ENCODE measurements at places on chromosomes 2 and 18. TPM values are rescaled to one million over a fixed set of nuclear protein-coding genes. Genes with fewer than 3 reads are reported as not detected.

GRCh38 chr2:163345795-163346573, 389.8 kb downstream of the FIGN start:
- no peak for DNase-seq

DNA sequence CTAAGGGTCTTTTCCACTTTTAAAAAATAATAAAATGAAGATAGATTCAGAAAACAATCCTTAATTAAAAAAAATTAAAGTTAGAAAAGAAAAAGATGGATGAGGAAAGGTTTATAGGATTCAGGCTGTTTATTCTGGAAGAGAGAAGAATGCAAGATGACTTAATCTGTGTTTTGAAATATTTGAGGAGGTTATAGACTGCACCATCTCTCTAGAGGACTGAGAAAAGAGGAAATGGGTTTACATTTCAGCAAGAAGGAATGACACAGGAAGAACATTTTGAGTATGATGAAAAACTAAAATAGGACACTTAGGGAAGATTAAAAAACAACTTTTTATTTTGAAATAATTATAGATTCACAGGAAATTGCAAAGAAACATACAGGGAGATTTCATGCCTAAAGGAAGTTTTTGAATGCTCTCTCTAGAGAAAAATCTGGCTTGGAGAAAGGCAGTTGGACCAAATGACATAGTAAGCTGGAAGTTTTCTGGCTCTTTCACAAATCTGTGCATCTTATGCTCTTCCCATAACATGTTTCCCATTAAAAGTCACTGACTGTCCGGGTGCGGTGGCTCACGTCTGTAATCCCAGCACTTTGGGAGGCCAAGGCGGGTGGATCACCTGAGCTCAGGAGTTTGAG, 75.0 kb downstream of the CERS6 start:
- DNase-seq: no peak

Gene TUBB8B
- total RNA-seq: not detected

- DNase-seq: no peak
Observed at GRCh38 chr2:31810200-31810917, 200.4 kb downstream of the MEMO1 start.

Gene GKN2
- total RNA-seq: not detected

DNA sequence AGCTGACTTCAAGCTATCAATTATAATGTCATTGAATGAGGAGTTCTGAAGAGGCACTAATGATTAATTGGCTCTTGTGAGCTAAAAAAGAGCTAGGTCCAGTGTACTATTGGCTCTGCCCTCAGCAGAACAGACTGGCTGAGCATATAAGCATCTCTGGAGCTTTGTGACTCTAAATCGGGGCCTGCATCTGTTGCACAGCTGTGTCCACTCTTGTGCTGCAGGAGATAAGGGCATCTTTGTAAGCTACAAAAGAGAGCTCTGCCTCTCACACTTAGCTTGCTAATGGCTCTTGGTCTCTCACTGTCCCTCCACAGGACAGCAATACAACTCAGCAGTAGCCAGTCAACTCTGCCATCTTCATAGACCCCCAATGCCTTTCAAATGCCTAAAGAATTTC, 61.5 kb upstream of the L3MBTL4 start:
- DNase-seq: no peak

GRCh38 chr2:62338111-62338510, 142.2 kb downstream of the B3GNT2 start:
- no peak for DNase-seq

- peak; percentile 13 for DNase-seq
Observed at GRCh38 chr18:33495278-33495677, 54.8 kb upstream of the CCDC178 start.

Gene LAMA3
- total RNA-seq: 25.5 TPM

- DNase-seq: no peak
Observed at GRCh38 chr18:48049757-48050156, 119.3 kb upstream of the SMAD2 start.

Gene GNAL
- total RNA-seq: 3.9 TPM

DNA sequence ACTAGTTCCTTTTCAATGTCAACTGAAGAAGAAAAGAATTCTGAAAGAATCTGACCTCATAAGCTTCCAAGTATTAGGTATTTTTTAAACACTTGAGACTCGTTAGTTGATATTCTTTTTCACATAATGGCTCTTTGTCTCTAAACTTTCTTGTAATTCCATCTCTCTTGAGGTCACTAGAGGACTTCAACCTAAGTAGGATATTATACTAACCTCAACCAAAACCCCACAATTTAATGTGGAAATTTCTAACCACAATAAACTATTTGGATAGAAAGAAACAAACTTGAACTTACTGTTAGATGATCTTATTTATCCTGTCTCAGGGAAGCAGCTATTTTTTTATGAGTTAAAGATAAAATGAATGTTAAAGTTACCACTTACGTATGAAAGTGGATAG, 206.9 kb upstream of the FSIP2 start:
- DNase-seq: no peak

- peak; percentile 84 for DNase-seq
Observed at GRCh38 chr18:3966642-3967358, 488.3 kb downstream of the DLGAP1 start.
